NCI-H2171 (cell line): ENCODE measurements at places on chromosomes 4 and X.

DNA sequence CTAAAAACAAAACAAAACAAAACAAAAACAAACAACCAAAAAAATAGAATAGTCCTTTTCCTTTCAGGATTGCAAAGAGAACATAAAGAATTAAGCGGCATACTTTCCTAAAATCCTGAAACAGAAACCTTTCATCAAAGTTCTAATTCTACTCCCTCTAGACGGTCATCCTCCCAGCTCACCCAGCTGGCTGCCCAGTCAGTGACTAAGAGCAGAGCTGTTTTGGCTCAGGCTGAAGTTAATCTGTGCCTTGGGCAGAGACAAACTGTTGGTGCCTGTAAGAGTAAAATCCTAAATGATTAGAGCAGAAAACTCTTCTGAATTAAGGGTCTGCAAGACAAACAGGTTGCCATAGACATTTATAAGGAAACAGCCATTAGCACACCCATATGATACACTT is 17.6 kb upstream of the WAS start:
- no peak for DNase-seq

DNA sequence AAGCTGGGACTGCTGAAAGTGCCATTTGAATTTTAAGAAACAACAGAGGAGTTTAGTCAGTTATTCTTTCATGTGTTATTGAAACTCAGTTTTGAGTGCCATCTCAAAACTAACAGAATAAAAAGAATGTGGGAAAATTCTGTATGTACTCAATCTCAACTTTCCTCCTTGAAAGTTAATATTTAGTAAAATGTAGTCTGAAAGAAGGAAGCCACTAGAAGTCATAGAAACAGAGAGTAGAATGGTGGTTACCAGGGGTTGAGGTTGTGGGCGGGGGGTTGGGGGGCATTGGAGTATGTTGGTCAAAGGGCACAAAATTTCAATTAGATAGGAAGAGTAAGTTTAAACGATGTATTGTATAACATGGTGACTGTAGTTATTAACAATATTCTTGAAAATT is 628.3 kb upstream of the MAGEB2 start:
- no peak for DNase-seq

GRCh38 chr4:98433691-98434090 is 172.5 kb downstream of the RAP1GDS1 start:
- DNase-seq = no peak

GRCh38 chrX:48508400-48509244 is at the start of gene PORCN:
Gene PORCN (plus strand): TSS chrX:48508992. CDS start chrX:48509821, 829 bp downstream.
- DNase-seq = peak; percentile 53

DNA sequence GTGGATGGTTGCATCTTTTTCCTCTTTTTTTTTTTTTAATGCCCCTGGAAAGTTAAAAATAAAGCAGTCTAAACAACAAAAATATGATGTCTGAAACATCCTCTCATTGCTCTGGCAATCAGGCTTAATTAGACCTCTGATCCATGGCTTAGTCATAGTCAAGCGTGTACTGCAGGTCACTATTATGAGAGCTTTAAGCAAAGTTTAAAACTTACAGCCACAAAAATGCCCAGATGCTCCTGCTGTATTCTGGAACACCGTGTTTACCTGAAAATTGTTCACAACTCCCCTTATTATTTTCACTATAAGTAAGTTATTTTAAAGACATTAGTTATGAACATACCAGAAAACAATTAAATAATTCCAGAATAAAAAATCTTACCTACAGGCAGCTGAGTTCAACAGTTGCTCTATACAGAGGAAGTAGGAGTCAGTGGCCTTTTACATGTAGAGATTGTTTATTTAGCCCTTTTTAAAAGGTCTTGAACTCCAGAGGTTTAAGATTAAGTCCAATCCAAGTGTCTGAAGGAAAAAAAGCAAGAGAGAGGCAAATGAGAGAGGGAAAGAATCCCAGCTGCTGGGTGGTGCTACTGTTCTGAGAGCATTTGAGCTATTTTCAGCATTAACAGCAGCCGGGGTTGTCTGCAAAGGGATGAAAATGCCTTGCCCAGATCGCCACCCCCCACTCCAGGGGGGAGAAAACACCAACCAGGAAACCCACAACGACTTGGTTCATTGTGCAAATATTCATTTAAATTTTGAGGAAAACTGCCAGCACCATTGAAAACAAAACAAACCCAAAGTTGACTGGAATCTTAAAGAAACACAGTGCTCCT is 36.9 kb downstream of the SORBS2 start:
- DNase-seq = no peak

- DNase-seq = no peak
These were observed 368.8 kb downstream of the MAGEE1 start for GRCh38 chrX:76796311-76796710.

DNA sequence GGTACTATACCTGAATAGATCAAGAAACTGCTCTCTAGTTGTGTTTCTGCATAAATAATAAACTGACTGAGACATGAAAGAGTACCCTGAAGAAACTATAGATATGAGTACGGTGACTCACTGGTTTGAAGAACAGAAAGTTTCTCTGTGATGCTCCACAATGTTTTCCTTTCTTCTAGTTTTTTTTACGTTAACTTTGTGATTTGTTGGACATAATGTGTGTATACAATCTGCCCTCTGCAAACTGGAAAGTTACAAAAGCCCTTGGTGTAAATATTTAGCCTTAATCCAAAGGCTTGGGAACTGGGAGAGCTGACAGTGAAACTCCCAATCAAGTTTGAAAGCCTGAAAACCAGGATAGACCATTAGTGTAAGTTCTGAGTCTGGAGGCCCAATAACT is 31.6 kb upstream of the PAPSS1 start:
- no peak for DNase-seq

- no peak for DNase-seq
These were observed 423.3 kb downstream of the CENPC start for GRCh38 chr4:67122029-67122428.

DNA sequence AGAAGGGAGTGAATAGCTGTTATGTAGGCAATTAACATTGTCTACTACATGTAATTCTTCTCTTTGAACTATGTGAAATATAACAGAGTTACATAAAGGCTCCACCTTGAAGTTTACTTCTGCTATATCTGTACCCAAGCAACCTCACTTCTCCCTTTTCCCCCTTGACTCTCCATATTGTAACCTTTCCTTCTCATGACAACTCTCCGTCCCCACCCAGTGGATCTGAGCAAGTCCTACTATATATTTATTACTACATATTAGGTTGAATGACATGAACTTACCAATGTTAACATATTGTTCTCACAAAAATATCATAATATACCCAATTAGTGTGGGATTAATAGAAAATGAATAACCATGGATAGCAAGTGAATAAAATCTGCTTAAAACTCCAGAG is 93.2 kb upstream of the ATP8A1 start:
- DNase-seq = no peak

DNA sequence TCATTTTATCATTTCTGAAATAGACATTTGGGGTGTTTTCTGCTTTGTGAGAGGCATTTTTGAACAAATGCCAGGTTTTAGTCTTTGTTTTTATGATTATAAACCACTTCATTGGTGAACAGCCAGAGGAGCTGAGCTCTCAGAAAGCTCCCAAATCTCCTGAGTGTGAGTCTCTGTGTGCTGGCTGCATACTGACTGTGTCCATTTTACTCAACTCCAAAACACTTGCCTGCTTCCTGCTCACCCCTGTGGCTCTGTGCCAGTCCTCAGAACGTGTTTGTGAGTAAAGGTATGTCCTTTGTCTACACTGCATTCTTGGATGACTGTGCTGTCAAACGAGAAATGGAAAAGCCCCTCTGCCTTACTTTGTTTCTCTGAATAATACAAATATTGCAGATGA is 5.4 kb upstream of the LRAT start:
- DNase-seq = no peak
